Prostate gland (tissue), 2 donors: ENCODE measurements at places on chromosomes 5 and 9. TPM values are rescaled to one million over a fixed set of nuclear protein-coding genes. Genes with fewer than 3 reads are reported as not detected.

DNA sequence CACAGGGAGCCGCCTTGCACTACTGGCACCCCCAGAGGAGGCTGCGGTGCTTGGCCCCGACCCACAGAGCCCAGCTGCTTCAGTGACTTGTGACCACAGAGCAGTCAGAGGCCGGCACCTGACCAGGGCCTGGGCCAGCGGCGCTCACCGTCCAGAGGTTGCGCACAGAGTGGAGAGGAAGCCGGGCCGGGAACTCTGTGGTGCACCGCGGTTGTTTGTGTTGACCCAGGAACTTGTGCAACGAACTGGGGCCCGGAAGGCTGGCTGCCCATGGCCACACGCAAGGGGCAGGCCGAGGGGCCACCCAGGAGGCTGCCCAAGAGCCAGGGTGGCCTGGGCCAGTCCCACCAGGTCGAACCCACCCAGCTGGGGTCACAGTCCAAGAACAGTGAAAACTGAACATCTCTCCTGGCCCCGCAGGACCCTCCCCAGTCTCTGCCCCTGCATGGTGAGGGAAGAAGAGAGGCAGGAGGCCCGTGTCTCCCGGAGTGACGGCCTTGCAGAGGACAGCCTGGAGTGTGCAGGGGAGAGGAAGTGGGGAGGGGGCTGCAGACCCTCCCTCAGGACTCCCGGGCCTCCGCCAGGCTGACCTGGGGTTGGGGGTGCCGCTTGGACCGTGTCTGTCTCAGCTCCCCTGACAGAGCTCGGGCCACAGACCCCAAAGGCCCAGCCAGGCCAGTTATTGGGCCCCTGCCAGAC, 42.8 kb upstream of the EGFL7 start:
- no peak for DNase-seq

GRCh38 chr5:136062366-136063274, 33.8 kb downstream of the TGFBI start:
- no peak for DNase-seq

Gene CSF2
- not detected for total RNA-seq

Gene FOXD4L5
- total RNA-seq, result not detected

Gene CSF1R
- total RNA-seq, result 36.4 TPM
